CD4-positive, alpha-beta T cell treated with Interleukin-17A for 4 hours (primary cell): ENCODE measurements at places on chromosomes 12 and 14.
A peak's percentile ranks its signal among the peaks of the same experiment; 100 is the strongest.

- peak; percentile 80 for DNase-seq
Measured at GRCh38 chr12:92593734-92594402, 108.9 kb upstream of the PLEKHG7 start.

DNA sequence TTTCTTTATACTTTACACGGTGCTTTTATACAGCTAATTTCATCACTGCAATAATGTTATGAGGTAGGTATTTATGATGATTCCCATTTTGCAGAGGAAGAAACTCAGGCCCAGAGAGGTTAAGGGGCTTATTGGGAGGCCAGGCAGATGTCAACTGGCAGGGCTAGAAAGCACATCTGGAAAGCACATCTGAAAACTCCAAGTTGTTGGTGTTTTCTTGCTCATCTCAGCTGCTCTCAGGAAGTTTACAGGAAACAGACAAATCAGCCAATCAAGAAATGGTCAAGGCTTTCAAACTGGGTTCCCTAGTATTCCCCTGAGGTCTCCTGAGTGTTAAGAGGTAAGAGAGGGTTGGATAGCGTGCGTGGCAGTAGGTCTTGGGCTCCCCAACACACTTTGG lies 124.1 kb upstream of the MED13L start:
- DNase-seq, result no peak

DNA sequence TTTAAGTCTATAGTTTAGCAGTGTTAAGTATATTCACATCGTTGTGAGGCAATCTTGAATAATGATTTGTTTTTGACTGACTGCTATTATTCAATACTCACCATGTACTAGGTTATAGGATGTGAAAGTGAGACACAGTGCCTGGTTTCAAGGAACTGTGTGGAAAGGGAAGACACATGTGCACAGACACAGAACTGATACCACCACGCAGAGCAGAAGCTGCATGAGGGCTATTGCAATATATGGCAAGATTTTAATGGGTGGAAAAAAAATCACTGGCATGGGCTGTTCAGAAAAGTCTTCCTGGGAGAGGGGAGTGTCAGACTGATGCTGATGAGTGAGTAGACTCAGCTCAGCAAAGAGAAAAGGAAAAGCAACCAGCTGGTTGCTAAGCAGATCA lies 10.4 kb downstream of the SLC7A8 start:
- DNase-seq, result no peak

DNA sequence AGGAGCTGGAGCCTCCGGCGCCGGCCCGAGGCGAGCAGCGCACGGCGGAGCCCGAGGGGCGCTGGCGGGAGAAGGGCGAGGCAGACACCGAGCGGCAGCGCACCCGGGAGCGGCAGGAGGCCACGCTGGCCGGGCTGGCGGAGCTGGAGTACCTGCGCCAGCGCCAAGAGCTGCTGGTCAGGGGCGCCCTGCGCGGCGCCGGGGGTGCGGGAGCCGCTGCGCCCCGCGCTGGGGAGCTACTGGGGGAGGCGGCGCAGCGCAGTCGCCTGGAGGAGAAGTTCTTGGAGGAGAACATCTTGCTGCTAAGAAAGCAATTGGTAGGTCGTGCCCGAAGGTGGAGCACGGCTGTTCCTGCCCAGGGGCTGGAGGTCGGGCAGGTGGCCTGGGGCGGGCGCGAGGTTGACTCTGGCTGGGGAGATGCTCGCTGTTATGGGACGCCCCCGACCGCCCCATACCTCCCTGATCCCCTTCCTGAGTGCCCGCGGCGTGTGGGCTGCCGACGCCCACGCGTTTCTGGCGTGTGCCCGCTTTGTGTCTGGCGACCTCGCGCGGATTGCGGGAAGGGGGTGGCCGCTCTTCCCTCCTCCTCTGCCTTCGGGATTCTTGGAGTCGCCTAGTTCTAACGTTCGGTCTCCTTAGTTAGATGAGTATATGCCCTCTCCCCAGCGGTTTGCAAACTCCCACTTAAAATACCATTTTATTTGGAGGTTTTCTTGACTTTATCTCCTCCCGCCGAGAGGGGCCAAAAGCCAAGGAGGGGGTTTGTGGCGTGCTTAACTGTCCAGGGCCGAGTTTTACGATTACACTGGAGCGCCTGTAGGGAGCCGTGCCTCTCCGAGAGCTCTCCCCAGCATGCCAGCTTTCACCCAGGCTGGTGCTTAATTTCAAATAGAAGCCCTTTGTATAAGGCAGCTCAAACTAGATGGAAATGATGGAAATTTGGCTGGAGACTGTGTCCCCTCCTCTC lies 752 bp downstream of the DACT1 start:
- DNase-seq, result peak; percentile 47

- peak; percentile 54 for DNase-seq
Measured at GRCh38 chr14:89617481-89618329, 200.7 kb upstream of the FOXN3 start.

DNA sequence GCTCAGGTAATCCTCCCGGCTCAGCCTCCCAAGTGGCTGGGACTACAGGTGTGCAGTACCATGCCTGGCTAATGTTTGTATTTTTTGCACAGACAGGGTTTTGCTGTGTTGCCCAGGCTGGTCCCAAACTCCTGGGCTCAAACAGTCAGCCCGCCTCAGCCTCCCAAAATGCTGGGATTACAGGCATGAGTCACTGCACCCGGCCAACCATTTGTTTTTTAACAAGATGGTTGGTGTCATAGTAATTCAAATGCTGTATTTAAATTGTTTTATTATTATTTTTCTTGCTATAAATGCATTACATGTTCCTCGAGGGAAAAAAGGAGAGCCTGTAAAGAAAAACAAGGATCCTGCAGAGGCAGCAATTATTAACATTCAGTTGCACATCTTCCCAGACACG lies 83.9 kb downstream of the EP400 start:
- no peak for DNase-seq

- no peak for DNase-seq
Measured at GRCh38 chr12:91506452-91506851, 323.8 kb upstream of the DCN start.

DNA sequence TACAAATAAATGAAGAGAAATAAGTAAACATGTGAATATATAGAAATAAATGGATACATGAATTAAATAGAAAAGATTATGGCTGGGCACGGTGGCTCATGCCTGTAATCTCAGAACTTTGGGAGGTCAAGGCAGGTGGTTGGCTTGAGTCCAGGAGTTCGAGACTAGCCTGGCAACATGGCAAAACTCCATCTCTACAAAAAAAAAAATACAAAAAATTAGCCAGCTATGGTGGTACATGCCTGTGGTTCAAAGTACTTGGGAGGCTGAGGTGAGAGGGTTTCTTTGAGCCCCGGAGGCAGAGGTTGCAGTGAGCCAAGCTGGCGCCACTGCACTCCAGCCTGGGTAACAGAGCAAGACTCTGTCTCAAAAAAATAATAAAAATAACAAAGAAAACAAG lies 5.1 kb upstream of the CLEC7A start:
- no peak for DNase-seq

- no peak for DNase-seq
Measured at GRCh38 chr14:68449561-68450181, 343.2 kb downstream of the ZFP36L1 start.

GRCh38 chr14:100401792-100402191 lies 78.7 kb downstream of the SLC25A47 start:
- no peak for DNase-seq

DNA sequence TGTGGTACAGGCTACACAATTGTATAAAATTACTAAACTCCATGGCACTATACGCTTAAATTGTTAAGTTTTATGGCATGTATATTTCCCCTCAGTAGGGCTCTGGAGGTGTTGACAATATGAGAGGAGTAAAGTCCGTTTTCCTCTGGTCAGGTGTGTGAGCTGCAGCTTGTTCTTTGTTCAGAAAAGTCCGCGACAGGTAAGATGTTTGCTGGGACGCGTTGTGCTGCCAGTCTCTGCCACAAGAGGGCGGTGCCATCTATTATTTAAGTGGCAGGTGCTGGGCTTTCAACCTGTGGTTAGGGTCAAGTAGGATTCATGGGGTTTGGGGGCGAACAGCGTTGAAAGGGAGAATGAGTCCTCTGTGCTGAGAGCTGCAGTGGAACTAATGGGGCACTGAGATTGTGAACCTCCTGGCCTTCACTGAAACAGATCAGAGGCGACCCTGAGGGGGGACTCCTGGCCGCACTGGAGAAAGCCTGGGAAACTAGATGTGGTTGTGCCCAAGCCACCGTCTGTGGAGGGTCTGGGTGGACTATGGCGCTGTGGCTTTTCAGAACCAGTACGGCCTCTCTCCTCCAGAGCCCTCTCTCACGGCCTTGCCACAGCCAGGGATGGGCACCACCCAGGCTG lies 179.0 kb downstream of the SLC15A4 start:
- no peak for DNase-seq

GRCh38 chr14:64095620-64096019 lies 198.6 kb downstream of the ESR2 start:
- no peak for DNase-seq

DNA sequence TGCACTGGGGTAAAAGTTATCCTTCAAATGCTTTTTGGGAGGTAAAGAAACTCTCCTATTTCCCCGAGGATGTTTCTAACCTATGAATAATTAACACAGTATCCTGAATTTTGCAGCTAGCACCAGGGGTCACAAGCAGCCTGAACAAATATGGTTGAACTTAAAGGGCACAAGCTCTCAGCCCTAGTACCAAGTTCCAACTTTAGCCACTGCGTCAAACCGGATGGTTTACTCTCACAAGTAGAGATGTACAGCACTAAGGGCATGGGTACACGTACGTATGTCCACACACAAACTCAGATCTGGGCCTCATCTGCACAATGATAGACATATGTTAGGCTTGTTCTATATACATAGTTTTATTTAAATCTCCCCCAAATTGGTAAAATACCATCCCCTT lies 4.7 kb downstream of the CCDC88C start:
- no peak for DNase-seq

GRCh38 chr12:57232156-57232756 lies 2.7 kb downstream of the SHMT2 start:
- DNase-seq, result no peak

DNA sequence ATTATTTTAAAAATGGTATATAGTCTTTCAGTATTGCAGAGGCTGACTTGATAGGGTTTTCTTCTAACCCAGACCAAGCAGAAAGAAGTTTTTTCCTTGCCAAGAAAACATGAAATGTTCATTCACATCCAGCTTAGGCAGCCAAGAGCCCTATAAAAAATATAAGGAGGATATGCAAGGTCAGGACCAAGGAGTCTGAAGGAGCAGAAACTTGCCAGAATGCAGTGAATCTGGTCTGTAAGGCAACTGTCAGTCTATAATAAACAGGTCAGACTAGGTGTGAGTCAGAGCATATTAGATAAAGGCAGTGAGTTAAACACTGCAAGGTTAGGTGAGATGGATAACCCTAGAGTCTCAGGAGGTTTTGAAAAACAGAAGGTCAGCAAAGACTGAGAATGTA lies 645.5 kb downstream of the C12orf50 start:
- no peak for DNase-seq

DNA sequence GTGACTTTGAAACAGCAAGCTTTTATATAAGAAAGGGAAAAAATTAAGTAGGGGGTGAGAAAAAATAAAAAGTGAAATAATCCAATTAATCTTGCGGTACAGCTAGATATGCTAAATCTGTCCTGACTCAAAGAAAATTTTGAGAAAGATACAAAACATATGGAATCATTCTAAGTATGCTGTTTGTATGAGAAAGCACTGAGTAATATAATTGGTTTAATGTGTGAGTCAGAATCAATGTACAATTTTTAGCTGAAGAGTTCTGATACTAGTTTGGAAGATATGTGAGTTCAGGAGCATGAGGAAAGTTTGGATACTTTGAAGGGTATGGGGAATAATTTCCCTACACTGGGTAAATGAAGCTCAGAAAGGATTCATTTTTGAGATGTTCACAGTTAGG lies 190.9 kb upstream of the RASSF8 start:
- DNase-seq, result no peak

DNA sequence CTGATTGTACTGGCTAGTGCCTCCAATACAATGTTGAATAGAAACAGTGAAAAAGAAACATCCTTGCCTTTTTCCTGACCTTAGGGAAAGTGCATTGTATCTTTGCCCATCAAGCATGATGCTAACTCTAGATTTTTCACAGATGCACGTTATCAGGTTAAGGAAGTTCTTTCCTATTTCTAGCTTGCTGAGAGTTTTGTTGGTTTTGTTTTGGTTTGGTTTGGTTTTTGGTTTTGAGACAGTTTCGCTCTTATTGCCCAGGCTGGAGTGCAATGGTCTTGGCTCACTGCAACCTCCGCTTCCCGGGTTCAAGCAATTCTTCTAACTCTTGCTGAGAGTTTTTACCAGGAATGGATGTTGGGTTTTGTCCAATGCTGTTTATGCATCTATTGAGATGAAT lies 89.0 kb downstream of the BRMS1L start:
- no peak for DNase-seq

DNA sequence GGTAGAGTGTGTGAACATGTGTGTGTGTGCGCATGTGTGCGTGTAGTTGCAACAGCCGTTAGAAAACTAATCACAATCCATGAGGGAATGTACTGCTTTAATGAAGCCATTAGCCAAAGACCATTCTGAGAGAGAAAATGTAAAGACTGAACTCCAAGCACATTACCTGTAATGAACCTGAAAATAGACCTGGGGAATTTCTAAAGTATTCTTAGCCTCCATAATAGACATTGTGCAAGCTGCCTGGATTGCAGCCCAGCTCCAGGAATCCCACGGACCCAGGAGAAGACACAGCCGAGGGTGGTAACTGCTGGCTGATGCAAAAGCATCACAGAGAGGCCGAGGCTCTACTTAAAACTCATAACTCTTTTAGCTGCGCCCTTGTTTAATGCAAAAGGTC lies 156.6 kb downstream of the SLC15A4 start:
- no peak for DNase-seq

DNA sequence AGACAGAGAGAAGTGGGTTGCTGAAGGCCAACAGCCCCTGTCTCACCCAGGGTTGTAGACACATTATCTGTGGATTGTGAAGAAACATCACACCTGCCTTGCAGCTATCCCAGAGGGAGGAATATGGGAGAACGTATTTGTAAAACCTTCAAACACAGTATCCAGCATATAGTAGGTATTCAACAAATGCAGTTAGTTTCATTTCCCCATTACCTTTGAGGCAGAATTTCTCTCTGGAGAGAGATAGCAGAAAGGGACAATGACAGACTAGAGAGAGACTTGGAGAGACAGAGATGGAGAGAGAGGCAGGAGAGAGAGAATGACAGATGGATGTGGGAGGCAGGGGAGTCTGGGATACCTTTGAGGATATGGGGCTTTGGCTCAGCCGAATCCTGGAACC lies 62.0 kb downstream of the WSCD2 start:
- no peak for DNase-seq

GRCh38 chr12:73361156-73361863 lies 1089.1 kb downstream of the TRHDE start:
- DNase-seq, result no peak

DNA sequence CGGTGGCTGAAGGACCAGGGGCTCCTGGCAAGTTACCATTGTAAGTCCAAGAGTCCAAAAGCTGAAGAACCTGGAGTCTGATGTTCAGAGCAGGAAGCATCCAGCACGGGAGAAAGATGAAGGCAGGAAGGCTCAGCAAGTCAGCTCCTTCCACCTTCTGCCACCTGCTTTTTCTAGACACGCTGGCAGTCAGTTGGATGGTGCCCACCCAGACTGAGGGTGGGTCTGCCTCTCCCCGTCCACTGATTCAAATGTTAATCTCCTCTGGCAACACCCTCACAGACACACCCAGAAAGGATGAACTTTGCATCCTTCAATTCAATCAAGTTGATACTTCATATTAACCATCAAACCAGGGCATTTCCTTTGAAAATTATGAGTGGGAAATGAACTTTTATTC lies 1272.4 kb upstream of the TMEM132C start:
- DNase-seq, result no peak

GRCh38 chr12:70754330-70754741 lies 117.1 kb upstream of the PTPRB start:
- DNase-seq, result no peak
